ENCODE measurements at places on chromosomes 1 and 21. TPM values are rescaled to one million over a fixed set of nuclear protein-coding genes. Genes with fewer than 3 reads are reported as not detected.

The FOXO6 gene
- 1.9 TPM for total RNA-seq

The KIAA0040 gene
- 46.2 TPM for total RNA-seq

The HAO2 gene
- total RNA-seq = not detected

GRCh38 chr1:213982672-213983492 lies 4.9 kb upstream of the PROX1 start:
- peak; percentile 20 for ATAC-seq

GRCh38 chr1:231855926-231856325 lies 229.3 kb downstream of the DISC1 start:
- ATAC-seq = no peak

- ATAC-seq = no peak
Observed at GRCh38 chr1:199774433-199775089, 252.9 kb upstream of the NR5A2 start.

- ATAC-seq = no peak
Observed at GRCh38 chr1:83769594-83770318, 229.2 kb downstream of the TTLL7 start.

DNA sequence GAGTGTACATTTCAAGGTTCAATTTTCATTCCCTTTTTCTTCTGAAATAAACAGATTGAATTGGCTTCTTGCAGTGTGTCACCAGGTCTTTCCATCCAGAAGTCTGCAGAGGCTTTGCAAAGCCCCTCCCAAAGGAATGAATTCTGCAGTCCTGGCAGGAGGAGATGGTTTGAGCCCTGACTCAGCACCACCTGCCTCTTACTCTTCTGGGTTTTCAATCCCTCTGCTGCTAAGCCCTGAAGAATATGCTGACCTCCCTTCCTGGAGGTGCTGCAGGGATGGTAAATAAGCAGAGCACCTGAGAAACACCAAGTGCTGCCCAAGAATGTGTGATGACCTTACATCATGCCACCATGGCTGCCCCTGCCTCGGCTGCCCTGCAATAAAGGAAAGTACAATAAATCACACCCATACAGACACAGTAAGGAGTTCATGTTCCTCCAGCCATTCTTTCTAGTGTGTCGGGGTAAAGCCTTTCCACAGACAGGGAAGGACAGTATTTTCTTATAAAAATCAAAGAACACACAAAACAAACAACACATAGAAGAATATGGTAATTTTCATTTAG lies 209.2 kb downstream of the ZNF326 start:
- ATAC-seq = no peak

GRCh38 chr1:33792651-33793050 lies 71.2 kb upstream of the HMGB4 start:
- no peak for ATAC-seq

GRCh38 chr1:93394514-93394913 lies 48.8 kb downstream of the DR1 start:
- no peak for ATAC-seq

- ATAC-seq = no peak
Observed at GRCh38 chr1:209989525-209989924, 51.5 kb downstream of the SYT14 start.

- no peak for ATAC-seq
Observed at GRCh38 chr1:17460219-17460618, 20.7 kb upstream of the RCC2 start.

DNA sequence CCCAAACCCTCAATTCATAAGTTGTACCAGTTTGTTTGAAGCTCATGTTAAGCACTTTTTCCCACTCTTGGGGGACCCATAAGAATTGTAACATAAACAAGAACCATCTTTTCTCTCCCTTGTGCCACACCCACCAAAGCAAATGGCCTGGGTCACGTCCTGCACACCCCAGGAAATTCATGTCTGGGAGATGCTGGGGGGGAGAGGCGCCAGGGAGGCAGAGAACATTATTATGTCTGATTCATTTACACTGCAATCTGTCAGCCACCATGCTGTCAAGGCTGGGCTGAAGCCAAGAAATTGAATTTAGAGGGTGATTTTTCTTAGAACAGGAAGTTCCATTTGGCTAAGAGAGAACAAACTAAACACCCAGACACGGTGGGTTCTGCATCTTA lies 37.2 kb upstream of the IPO9 start:
- peak; percentile 43 for ATAC-seq

DNA sequence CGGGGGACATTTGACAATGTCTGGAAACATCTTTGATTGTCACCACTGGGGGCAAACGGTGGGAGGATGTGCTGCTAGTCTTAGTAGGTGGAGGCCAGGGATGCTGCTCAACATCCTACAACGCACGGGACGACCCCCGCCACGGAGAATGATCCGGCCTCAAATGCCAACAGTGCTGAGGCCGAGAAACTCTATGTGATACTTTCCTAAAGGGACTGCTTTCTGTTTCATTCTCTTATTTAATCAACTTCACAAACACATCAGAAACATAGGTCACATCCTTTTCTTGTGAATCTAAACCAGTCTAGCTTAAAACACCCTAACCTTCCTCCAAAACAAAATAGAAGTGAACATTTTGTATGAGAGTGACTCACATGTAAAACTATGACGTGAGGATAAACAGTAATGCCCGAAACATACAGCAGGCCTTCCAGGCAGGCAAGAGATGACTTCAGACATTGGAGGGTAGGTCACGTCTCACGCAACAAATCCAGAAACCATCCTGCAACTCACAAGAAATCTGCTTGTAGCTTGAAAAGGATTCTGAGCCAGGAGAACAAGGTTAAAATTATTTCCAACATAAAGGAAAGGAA lies 37.2 kb upstream of the ETS2 start:
- ATAC-seq = peak; percentile 37

- ATAC-seq = peak; percentile 28
Observed at GRCh38 chr1:31985430-31985829, 28.2 kb upstream of the KHDRBS1 start.

DNA sequence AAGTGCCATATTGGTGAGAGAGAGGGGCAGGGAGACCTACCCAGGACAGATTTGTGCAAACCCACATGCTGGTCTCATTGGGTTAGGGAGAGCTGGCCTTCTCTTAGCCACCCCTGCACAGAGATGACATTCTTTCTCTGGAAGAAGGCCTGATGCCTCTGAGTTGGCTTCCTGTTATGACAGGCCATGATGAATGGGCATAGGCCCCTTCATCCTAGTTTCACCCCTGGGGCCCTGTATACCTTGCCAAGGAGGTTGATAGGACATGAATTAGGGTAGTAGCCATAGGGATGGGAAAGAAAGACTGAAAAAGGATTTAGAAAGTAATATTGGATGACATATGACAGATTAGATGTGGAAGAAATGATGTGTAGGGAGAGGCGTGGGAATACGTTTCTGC lies 46.6 kb downstream of the TENT5C start:
- no peak for ATAC-seq

DNA sequence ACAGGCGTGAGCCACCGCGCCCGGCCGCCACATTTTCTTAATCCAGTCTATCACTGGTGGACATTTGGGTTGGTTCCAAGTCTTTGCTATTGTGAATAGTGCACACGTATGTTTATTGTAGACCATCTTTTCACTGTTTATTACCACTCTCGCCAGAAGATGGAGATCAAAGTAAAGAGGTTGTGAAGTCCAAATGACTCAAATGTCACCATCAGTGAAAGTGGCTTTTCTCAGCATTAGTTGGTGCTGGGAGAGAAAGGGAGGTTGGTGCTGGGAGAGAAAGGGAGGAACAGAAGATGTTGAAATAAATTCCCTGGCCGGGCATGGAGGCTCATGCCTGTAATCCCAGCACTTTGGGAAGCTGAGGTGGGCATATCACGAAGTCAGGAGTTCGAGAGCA lies 10.4 kb upstream of the UHMK1 start:
- ATAC-seq = no peak
